HT-29 (cell line): ENCODE measurements at places on chromosomes 5 and 9.

- DNase-seq = no peak
These were observed 66.9 kb downstream of the DCP2 start for GRCh38 chr5:113043491-113043931.

DNA sequence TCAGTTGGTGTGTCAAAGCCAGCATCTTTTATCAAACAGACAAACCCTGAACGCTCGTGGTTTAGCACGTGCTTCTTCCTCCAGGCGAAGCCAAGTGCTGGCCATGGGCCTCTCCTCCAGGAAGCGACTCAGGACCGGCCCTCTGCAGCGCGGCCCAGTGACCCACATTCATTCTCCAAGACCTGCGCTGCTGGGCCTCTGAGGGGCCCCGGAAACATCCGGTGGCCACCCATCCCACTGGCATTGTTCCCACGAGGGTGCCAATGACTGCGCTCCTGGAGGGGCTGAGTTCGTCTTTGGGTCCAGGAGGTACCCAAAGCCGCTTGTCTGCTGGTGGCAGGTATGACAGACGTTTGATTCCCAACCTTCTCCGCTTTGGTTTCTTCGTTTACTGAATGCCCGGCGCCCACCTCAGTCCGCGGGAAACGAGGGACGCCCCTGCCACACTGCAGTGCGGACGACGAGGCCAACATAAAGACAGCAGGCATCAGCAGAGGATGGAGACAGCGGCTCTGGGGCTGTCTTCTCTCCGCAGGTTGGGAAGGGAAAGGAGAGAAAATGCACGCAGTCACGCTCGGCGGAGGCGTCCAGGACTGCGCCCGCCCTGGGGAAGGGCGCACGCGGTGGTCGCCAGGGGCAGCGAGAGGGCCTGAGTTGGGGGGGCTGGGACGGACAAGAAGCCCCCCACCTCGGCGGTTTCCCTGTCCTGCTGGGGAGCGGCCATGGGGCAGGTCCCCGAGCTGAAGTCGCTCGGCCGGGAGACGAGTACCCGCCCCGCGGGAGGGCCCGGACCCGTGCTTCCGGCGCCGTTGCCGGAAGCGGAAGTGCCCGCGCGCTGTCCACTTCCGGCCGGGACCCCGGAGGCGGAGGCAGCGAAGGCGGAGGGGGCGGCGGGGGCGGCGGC lies at the start of gene EXOC3:
TSS of gene EXOC3 (plus strand) at position 842 of the 904 bp plus-strand sequence. CDS start 3,030 bp downstream, outside the sequence.
- DNase-seq = peak; percentile 80

DNA sequence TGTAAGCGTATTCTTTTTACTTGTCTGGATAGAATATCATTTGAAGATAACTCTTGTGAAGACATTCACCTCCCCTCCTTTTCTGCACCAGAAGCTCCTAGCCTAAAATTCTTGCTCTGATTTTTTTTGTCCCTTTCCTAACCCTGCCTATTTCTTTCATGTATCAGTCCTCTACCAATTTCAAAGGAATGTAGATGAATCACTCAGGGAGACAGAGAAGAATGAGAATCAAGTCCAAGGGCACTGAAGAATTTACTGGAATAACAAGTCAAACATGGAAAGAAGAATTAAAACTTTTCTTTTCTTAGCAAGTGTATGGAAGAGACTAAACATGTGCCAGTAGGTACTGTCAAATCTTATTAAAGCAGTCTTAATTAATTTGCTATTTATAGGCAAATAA lies 618.7 kb downstream of the DNAH5 start:
- no peak for DNase-seq

GRCh38 chr5:157459715-157460599 lies at the start of gene NIPAL4:
Gene NIPAL4, plus strand, starts transcription at chr5:157460213. Its CDS starts 108 bp downstream, at chr5:157460321.
- DNase-seq = no peak

GRCh38 chr9:18394847-18395351 lies 79.1 kb upstream of the ADAMTSL1 start:
- no peak for DNase-seq

- DNase-seq = no peak
These were observed 545.9 kb upstream of the KLF4 start for GRCh38 chr9:108035487-108035886.

- DNase-seq = no peak
These were observed 21.6 kb downstream of the SLC28A3 start for GRCh38 chr9:84318981-84319380.

DNA sequence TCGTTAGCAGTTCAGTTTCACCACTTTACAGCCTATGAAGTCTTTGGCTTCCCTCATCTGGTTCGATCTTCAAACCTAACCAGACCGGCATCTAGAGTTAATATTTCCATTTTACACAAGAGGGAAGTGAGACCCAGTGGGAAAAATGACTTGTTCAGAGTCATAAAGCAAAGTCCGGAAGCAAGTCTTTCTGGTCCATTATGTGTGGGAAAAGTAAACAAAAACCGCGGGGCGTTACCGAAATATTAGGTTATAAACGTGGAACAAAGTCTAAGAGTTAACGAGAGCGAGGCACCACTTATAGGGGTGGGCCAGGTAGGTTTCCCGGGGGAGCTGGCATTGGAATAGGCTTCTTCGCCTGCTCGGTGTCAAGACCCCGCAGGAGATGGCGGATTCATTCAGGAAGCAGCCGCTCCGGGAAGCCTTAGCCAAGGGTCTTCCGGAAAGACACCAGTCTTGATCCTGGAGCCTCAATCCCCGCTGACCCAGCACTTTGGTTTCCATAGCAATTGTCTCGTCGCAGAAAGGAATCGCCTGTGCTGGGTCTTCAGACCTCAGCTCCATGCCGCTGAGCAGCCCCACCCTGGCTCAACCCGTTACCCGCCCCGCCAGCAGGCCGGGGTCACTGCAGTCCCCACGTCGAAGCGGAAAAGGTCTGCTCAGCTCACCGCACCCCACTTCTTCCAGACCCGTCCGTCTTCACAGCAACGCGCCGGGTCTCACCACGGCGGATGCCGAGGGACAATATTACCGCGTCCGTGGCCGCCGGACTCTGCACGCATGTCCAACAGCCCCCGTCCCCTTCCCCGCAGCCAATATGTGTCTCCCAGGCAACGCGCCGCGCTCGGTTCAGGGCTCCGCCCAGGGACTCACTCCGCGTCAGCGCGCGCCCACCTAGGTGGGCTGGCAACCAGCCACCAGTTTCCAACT lies at the start of gene C5orf52:
TSS of gene C5orf52 (plus strand) at position 872 of the 930 bp plus-strand sequence. CDS start 82 bp downstream, outside the sequence.
- peak; percentile 89 for DNase-seq

GRCh38 chr9:133787754-133788025 lies 49.5 kb upstream of the SARDH start:
- DNase-seq = no peak

DNA sequence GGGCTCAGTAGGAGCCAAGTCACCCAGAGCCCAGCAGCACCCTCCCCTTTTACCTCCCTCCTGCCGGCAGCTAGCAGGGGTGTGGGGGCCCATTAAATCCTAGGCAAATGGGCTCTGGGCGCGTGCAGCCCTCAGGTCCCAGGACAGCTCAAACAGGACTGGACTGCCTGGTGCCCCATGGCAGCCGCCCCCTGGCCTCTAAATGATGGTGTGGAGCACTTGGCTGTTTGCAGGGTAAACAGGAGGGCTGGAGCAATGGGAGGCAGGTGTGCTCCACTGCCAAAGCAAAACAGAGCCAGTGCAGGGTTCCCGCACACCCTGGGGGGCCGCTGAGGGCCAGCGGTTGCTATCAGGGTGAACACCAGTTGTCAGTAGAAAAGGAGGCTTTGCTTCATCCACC lies 55.9 kb upstream of the C5orf58 start:
- DNase-seq = no peak

DNA sequence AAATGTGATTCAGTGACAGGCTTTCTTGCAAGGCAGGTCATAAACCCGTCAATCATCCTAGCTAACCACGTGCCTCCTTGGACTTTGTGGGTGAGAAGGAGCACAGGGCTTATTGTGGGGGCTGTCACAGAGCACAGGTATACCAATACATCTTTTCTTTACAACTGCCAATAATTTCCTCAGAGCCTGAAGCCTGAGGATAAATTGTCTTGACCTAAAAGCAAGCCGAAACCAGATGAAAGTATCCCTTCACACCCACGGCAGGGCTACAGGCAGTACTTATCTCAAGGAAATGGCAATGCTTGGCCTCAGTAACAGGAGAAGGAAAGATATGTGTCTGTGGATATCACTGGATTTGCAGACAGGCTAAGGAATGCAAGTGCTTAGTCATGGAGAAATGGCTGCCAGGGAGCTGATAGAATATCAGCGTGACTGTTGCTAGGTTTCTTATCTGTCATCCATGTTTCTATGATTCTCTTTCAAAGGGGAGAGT lies 90.3 kb upstream of the ZNF366 start:
- DNase-seq = no peak

DNA sequence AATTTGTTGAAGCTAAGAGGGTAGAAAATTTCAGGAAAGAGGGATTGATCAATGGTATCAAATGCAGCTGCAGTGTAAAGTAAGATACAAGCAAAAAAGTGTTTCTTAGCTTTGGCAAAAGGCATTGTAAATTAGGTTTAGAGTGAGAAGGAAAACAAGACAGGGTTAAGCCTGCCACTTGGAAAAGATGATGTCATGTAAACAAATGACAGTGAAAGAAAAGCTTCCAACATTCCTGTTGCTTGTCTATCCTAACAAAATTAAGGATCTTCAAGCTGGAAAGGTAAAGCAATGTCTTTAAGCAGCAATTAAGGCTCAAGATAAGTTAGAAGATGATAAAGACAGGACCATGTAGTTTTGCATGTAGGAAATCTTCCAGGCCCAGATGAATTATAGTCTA lies 139.1 kb upstream of the PPP2R2B start:
- DNase-seq = no peak

GRCh38 chr5:35436400-35437057 lies 181.1 kb upstream of the SPEF2 start:
- peak; percentile 84 for DNase-seq

DNA sequence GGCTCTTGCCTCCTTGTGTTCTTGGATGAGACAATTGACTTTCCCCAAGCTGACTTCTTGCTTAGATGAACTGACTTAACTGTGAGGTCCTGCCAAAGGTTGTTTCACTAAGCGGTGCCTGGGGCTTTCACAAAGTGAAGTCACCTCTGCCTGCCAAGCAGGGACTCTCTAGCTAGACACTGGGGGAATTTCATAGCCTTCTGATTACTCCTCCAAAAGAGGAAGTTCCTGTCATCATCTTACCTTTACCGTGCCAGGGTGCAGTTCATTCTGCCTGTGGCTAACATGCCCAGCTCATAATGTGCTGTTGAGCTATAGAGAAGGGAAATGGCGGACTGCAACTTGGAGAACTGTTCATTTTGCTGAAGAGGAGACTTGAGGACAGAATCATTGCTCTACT lies 472.0 kb upstream of the WWC1 start:
- DNase-seq = no peak

DNA sequence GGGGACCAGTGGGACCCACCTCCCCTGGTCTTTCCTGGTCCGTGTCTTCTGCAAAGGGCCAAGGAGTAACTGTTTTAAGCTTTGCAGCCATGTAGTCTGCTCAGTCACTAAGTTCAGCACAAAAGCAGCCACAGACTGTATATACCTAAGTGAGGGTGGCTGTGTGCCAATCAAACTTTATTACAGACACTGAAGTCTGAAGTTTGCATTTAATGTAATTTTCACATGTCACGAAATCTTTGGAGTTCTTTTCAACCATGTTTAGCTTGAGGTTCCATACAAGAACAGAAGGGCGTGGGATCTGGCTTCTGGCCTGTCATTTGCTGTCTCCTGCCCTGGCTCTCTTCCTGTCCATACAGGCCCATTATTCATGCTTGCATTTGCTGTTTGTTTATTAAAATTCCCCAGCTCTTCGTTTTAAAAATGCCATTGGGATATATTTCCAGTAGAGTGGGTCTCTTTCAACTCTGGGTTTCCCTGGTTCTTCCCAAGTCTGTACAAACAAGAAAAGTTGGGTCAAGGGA lies 64.2 kb upstream of the ECM2 start:
- no peak for DNase-seq

- no peak for DNase-seq
These were observed 103.7 kb upstream of the MPDZ start for GRCh38 chr9:13383216-13383615.

DNA sequence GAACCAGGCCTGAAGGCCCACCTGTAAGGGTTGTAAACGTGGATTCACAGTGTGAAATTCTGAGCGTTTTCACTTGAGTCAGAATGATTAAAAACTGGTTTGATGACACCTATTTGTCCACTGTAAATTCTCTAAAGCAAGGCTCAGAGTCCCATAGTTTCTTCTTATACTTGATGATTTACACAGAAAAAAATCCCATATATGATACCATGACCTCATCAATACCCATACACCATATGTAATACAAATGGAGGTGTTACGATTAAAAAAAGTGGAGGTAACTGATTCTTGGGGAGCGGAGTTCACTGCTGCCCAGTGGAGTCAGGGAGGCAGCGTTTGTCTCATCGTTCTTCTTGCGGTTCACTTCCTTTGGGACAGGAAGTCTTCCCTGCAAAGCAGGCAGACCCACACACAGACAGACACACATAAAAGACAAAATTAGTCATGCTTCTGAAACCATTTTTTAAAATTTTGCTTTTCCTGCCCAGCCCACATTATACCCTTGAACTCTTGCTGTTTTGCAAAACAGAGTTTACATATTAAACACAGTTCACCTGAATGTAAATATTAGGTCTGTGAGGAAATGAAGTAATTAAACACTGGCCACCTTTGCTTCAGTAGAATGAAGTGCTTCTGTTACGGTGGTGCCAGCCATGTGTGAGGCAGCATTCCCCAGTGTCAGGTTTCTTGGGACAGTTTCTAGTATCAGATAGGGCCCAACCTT lies 26.2 kb downstream of the NREP start:
- DNase-seq = peak; percentile 13

DNA sequence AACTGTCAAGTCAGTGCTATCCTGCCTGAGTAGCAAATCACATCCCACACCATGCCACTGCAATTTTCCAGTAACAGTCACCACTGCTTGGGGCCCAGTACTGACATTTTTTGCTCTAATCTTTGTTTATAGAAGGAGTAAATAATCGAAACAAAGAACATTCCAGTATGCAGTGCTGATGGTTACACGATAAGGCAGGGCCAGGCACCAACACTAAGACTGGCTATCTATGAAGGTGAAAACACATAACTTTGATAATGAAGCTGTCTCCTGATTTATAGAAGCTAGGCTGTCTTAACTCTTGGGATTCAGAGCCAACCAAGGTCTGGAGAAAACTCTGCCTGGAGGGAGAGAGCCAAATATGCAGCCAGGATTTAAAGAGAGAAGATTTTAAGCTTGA lies 365.3 kb downstream of the BNC2 start:
- no peak for DNase-seq

DNA sequence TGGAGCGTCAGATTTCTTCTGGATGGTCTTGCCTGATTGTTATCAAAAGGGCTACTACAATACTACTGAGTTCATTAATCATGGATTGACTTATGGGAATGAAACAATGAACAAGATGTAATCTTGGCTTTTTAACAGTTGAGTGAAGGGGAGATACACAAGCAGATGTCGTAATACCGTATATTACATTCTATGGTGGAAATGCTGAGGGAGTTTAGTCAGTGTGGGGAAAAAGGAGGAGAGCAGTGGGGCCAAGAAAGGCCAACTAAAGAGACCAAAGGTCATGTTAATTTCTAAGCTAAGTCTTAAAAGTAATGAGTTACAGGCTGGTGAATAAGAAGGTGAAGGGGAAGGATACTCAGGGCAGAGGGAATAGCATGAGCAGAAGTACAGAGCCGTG lies 29.0 kb upstream of the PSAT1 start:
- no peak for DNase-seq

- DNase-seq = peak; percentile 42
These were observed 872 bp downstream of the TXNDC15 start for GRCh38 chr5:134874831-134875655.

GRCh38 chr5:170182491-170182890 lies 50.3 kb upstream of the C5orf58 start:
- DNase-seq = no peak
